ENCODE measurements at places on chromosomes 4 and X.

DNA sequence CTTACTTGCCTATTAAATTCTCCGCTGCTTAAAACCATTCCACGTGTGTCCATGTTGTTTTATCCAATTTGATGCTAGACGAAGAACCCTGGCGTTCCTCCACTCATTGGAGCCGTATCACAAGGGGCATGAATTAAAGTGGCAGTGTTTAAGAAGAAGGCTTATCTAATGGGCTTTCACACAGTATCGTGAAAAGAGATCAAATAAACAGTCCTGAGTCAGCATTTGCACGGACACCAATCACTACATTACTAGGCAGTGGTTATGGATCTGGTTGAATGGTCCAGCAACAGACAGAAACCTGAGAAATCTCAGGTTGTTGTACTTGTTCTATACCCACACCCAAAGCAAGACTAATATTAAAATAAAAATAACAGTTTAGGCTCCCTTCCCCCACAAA is 671.6 kb downstream of the FAT4 start:
- DNase-seq, result no peak

DNA sequence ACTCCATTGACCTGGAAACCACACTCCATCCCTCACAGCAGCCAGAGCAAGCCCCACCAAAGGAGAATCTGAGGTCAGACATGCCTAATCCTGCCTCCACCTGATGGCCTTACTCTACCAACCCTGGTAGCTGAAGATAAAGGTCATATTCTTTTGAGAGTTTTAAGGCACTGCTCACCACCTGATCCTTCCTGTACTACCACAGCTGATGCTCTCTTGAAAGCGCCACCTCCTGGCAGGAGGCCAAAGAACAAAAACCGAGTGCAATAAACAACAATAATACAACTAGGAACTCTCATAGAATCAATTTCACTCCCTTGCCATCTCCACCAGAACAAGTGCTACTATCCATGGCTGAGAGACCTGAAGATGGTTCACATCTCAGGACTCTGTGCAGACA is 301.6 kb downstream of the NAF1 start:
- DNase-seq, result peak; percentile 13

GRCh38 chr4:74884266-74884665 is 48.6 kb upstream of the PARM1 start:
- no peak for DNase-seq

DNA sequence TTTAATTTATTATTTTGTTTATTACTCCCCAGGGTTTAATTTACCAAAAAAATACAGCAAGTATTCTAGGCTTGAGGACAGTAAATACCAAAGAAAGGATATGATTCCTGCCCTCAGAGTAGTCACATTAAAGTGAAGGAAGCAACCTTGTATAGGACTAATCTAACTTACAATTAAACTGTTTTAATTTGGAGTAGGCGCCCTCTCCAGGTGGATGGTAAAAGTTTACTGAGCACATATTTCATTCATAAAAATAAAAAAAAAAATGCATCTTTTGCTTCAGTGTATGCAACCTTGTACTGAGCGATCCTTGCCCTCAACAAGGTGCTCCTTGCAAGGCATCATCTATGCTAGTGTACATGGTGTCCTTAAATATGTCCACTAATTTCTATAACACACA is 72.0 kb upstream of the MAGEB16 start:
- no peak for DNase-seq

- no peak for DNase-seq
Measured at GRCh38 chrX:69143530-69143929, 21.7 kb downstream of the PJA1 start.

Data from left colon (tissue), 2 donors.